ENCODE measurements at places on chromosomes 12 and 14.

DNA sequence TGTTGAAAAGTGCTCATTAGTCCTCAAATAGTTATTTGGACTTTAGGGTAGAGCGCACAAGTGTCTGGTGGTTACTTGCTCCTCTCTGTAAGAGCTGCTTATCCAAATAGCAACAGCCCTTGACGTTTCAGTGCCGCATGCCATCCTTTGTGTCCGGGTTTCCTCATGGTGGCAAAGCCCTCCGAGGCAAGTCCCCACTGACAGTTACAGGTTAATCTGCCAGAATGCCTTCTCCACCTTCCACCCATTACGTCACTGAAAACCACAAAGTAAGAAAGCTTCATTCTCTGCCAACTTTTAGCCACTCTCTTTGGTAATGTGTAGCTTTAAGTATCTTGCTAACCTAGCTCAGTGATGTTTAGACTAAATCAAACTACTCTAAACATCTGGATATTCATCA lies 78.6 kb downstream of the POLR3B start:
- no peak for DNase-seq
- H3K4me3 ChIP-seq, result no peak overlapping the region
- peaks cover 4% of the 10 kb centered on the region for H3K36me3 ChIP-seq
- no peak overlapping the region for H3K27ac ChIP-seq
- H3K4me1 ChIP-seq, result no peaks in the 10 kb centered on the region

DNA sequence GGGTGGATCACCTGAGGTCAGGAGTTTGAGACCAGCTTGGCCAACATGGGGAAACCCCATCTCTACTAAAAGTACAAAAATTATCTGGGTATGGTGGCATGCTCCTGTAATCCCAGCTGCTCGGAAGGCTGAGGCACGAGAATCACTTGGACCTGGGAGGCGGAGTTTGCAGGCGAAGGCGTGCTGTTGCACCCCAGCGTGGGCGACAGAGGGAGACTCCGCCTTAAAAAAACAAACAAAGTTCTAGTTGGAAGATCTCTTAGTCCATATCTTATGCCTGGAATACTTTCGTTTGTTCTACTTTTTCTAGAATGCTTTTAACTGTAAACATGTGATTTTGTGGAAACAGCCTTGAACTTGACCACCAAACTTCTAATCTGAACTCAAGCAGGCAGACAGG lies 38.7 kb downstream of the PPHLN1 start:
- no peaks in the 10 kb centered on the region for H3K27me3 ChIP-seq
- H3K27ac ChIP-seq, result no peak overlapping the region
- H3K36me3 ChIP-seq, result no peaks in the 10 kb centered on the region
- H3K4me3 ChIP-seq, result no peak overlapping the region
- DNase-seq, result no peak
- no peaks in the 10 kb centered on the region for H3K4me1 ChIP-seq

GRCh38 chr12:122908915-122909314 lies 13.0 kb upstream of the VPS37B start:
- no peaks in the 10 kb centered on the region for H3K27me3 ChIP-seq
- peaks cover 17% of the 10 kb centered on the region for H3K4me1 ChIP-seq
- H3K36me3 ChIP-seq, result no peaks in the 10 kb centered on the region
- no peak for DNase-seq

GRCh38 chr14:73995977-73996378 lies 23.1 kb downstream of the ENTPD5 start:
- no peaks in the 10 kb centered on the region for H3K4me1 ChIP-seq
- H3K36me3 ChIP-seq, result no peaks in the 10 kb centered on the region
- no peak overlapping the region for H3K4me3 ChIP-seq

DNA sequence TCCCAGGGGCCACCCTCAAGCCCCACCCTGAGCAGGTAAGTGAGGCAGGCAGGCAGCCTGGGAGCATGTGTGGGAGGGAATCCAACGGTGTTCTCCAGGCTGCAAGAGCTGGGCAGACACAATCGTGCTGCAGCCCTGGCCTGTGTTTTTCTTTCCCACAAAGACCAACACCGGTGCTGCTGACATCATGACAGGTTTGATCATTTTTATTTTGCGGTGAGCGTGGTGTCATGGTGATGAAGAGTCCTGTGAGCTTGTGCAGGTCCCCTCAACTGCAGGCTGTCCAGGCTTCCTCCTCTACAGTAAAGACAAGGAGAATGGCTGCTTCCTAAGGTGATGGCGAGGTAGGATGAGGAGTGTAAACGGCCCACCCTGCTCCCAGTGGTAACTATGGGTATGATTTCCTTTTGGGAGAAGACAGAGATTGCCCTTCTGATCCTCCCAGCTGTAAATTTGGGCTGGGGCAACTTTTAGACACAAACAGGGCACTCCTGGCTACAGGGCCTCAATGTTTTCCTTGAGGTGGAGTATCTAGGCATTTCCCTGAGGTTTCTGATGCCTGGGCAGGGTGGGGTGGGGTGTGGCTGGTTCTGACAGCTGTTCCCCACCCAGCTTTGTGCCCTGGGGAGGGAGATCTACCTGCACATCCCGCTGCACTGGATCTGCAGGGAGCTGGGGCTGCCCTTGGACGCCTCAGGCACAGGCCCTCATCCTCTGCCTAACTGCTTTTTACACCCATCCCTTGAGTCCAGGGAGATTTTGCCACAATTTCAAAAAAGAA lies 109.1 kb downstream of the VCPKMT start:
- no peaks in the 10 kb centered on the region for H3K27me3 ChIP-seq
- no peak for DNase-seq
- peaks cover 18% of the 10 kb centered on the region for H3K4me1 ChIP-seq
- no peaks in the 10 kb centered on the region for H3K36me3 ChIP-seq

Measured in gastrocnemius medialis (tissue), 4 donors.